ENCODE measurements at places on chromosomes 6 and 20. TPM values are rescaled to one million over a fixed set of nuclear protein-coding genes. Genes with fewer than 3 reads are reported as not detected.

Gene TFAP2C
- total RNA-seq = 0.38 TPM

Gene SLC2A4RG
- total RNA-seq = 112 TPM

Gene RPP40
- total RNA-seq = 4.7 TPM

Gene BEND6
- 9.8 TPM for total RNA-seq

Gene LY6G6C
- total RNA-seq = not detected

Gene TMEM170B
- total RNA-seq = 9.5 TPM

Gene KCNK16
- total RNA-seq = not detected

Gene CFB
- 83.3 TPM for total RNA-seq

GRCh38 chr6:151018046-151018445 is 152.5 kb downstream of the MTHFD1L start:
- no peak for DNase-seq

- DNase-seq = no peak
Measured at GRCh38 chr6:11054722-11055121, 10.6 kb upstream of the ELOVL2 start.

- no peak for DNase-seq
Measured at GRCh38 chr6:15487262-15487661, 175.6 kb downstream of the DTNBP1 start.

- no peak for DNase-seq
Measured at GRCh38 chr20:4180356-4180755, 165.0 kb upstream of the RNF24 start.

GRCh38 chr20:4021906-4022305 is 6.5 kb upstream of the RNF24 start:
- no peak for DNase-seq

GRCh38 chr6:52537001-52537753 is 39.7 kb downstream of the TRAM2 start:
- DNase-seq = no peak

DNA sequence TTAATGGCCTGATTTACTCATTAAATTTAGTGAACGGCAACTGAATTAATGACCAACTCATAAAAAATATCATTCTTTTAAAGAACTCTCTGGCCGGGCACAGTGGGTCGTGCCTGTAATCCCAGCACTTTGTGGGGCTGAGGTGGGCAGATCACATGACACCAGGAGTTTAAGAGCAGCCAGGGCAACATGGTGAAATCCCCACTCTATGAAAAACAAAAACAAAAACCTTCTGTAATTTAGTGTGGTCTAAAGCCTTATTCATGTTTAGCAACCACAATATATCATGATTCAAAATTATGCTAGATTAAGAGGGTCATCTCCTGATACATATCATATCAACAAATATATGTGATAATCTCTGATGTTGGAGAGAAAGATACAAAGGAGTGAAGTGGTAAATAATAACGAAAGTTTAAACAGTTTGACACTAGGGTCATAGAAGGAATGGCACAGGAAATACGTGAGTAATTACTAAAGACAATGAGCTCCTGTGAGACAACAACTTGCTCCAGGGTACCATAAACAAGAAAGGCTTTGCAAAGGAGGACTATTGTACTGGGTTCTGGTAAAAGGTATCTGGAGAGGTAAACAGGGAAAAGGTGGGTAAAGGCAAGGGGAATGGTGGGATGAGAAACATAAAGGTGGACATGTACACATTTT is 5.7 kb downstream of the ELOVL4 start:
- no peak for DNase-seq

DNA sequence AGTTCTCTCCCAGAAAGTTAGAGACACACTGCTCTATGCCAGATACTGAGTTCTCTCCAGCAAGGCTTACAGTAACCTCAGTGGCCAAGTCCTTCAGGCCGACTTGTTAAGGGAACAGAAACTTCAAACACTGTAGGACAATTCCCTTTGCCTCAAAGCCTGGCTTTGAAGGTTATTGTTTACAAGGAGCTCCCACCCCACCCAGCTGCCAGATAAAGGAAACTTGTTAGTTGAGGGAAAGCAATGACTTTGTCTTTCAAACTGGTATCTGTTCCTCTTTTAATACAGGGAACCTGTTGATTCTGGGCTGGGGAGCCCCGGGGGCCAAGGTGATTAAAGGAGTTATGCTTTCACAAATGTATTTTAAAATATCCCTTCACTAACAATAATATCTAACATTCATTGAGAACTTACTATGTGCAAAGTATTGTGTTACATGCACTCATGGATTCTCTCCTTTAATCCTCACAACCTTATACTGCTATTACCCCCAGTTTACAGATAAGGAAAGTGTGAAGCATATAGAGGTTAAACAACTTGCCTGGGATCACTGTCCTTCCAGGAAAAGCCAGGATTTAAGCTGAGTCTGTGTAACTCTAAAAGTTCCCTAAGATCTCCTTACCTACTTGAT is 27.6 kb upstream of the CDKN1A start:
- no peak for DNase-seq

- DNase-seq = no peak
Measured at GRCh38 chr6:120451508-120451907, 882.8 kb downstream of the TBC1D32 start.

DNA sequence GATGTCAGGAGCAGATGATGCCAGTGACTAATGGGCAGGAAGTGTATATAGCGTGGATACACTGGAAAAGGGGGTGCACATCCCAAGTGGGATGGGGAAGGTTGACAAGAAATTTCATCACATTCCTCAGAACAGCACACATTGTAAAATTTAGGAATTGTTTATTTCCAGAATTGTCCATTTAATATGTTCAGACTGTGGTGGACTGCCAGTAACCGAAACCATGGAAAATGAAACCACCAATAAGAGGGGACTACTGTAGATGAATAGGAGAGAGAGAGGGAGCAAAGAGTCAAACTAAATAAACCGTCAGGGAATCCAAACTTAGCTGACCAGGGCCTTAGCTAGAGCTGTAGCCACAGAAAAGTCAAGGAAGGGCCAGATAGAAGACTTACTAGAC is 164.4 kb upstream of the PRDM1 start:
- DNase-seq = no peak

GRCh38 chr20:56348305-56348693 is 10.5 kb upstream of the FAM210B start:
- DNase-seq = no peak

DNA sequence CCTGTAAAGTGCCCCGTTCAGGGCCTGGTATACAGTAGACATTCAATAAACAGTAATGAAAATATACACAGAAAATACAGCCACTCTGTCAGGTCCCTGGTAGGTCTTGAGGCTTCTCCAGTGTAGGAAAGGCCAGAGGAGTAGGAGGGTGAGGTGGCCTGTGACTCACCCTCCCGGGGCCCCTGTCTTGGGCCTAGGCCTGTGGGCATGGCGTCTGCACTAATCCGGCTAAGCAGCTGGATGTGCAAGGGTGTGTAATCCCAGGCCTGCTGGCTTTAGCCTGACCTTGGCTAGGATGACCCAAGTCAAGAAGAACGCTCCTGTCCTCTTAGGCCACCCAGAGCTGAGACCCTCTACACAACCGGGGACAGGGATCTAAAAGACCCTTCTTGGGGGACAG is 84.9 kb downstream of the KCNB1 start:
- no peak for DNase-seq
